ENCODE measurements at places on chromosomes 1 and 21.

DNA sequence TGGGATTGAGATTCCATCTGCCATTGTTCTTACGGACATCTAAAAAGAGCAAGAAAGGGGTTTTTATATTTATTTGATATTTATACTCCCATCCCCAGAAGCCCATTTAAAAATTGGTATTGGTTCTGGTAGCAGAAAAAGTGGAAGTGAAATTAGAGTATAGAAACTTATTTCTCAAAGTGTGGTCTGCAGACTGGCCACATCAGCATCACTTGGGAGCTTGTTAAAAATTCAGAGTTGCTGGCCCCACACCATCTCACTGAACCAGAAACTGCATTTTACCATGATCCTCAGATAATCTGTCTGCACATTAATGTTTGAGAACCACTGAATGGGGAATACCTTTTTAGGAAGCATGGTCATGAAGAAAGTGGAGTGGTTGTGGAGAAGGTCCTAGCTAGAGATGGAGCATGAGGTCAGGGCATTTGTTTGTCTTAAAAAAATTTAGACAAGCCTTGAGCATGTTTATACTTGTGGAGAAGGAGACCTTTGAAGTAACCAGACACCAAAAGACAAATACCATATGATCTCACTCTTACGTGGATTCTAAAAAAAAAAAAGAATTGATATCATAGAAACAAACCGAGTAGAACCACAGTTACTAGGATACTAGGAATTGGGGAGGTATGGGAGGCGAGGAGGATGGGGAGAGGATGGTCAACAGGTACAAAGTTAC lies 116.3 kb downstream of the ST6GALNAC3 start:
- DNase-seq, result no peak

- DNase-seq, result no peak
These were observed 110.6 kb upstream of the OLIG2 start for GRCh38 chr21:32915099-32915498.

GRCh38 chr1:224378855-224379631 lies 22.4 kb downstream of the CNIH4 start:
- DNase-seq, result no peak

GRCh38 chr1:216176970-216177369 lies 246.3 kb downstream of the USH2A start:
- no peak for DNase-seq

DNA sequence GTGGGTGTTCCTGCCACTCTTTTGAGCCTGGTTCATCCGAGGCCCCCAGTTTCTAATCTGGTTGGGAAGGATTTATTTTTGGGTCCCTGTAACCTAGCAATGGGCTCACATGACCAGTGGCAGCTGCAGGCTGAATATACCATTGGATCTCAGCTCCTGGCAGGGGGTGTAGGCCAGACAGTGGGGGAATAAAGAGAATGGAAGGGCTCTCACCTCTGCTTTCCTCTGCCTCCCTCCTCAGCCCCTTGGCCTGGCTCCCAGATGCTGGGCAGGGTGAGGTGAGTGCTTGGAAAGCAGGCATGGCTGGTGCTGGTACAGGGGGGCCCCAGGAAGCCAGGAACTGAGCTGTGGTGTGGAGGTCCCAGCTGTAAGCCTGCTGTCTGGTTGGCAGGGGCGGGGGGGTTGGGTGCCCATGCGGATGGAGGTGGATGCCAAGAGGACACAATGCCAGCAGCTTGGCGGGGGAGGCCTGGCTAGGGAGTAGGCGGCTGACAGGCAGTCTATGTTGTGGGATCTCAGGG lies 3.6 kb upstream of the GPR61 start:
- DNase-seq, result peak; percentile 63

DNA sequence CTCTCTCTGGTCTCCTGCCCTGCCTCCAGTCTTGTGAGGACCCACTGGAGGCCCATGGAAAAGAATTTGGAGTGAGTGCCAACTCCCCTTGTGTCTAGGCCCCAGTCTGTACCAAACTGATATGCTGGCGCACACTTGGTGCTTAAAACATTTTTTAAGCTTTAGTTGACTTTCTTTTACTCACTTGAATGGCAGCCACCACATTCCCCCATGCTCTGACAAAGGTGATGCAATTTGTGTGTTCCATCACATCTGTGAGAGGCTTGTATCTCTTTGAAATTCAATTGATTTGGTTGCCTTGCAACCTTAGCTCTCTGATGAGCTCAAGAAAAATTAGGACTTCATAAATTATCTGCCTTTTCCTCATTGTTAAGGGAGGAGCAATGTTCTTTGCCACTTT lies 30.5 kb upstream of the WDTC1 start:
- DNase-seq, result no peak

DNA sequence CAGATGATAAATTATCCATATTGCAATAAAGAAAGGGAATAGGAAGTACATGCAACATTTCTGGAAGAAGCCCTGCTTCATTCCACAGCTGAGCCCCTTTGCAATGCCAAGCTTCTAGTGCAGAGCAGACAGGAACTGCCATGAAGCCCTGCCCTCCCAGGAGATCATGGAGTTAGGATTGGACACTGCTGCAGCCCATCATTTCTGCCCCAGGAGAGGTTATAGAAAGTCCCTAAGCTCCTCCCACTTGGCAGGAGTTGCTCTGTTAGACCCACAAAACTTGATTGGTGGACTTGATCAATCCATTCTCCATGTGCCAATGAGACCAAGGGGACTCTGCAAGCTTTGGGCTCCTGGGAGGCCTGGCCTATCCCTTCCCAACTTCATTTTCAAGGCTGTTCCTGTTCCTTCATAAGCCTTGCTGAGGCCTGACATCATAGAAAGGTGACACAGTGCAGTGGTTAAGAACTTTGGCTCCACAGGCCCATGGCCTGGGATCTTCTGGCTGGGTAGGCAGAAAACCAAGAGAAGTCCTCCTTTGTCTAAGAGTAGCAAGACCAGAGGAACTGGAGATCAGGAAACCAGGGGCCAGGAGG lies 1.3 kb upstream of the LAPTM5 start:
- DNase-seq, result no peak

Data from NCI-H345 (cell line).